ENCODE measurements at places on chromosomes 12 and 14.
A peak's percentile ranks its signal among the peaks of the same experiment; 100 is the strongest.

- no peak for DNase-seq
Observed at GRCh38 chr12:6067152-6067916, 57.1 kb downstream of the VWF start.

- no peak for DNase-seq
Observed at GRCh38 chr14:83455561-83455960, 1921.9 kb upstream of the SEL1L start.

- no peak for DNase-seq
Observed at GRCh38 chr12:86414201-86414600, 158.0 kb upstream of the MGAT4C start.

GRCh38 chr12:13093848-13094220, 9.6 kb downstream of the GSG1 start:
- no peak for DNase-seq

DNA sequence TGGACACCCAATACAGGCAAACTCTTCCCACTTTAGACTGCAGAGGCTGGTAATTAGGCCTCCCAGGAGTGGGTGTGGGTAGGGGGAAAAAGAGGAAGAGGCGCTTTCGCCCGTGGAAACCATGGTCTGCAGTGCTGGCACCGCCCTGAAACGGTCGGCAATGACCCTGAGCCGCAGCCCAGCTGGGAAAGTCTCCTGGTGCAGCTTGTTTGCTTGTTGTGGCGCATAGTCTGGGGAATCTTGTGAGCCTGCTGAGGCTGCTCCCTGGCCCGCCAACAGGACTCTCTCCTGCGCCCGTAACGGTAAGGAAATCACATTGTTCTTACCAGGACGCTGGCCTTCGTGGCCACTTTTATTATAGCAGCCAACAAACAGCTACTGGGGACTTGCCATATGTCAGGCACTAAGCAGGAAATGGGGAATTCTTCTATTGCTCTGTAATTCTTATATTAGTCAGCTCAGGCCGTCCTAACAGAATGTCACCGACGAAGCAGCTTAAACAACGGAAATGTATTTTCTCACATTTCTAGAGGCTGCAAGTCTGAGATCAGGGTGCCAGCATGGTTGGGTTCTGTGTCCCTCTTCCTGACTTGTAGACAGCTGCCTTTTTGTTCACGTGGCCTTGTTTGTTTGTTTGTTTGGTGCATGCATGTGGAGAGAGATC, 52.5 kb upstream of the RIN3 start:
- DNase-seq, result peak; percentile 80

- DNase-seq, result peak; percentile 43
Observed at GRCh38 chr14:21098076-21098891, at the start of gene ZNF219. Gene ZNF219, minus strand, starts transcription at chr14:21098655. Its CDS starts 5,064 bp downstream, at chr14:21093591.

DNA sequence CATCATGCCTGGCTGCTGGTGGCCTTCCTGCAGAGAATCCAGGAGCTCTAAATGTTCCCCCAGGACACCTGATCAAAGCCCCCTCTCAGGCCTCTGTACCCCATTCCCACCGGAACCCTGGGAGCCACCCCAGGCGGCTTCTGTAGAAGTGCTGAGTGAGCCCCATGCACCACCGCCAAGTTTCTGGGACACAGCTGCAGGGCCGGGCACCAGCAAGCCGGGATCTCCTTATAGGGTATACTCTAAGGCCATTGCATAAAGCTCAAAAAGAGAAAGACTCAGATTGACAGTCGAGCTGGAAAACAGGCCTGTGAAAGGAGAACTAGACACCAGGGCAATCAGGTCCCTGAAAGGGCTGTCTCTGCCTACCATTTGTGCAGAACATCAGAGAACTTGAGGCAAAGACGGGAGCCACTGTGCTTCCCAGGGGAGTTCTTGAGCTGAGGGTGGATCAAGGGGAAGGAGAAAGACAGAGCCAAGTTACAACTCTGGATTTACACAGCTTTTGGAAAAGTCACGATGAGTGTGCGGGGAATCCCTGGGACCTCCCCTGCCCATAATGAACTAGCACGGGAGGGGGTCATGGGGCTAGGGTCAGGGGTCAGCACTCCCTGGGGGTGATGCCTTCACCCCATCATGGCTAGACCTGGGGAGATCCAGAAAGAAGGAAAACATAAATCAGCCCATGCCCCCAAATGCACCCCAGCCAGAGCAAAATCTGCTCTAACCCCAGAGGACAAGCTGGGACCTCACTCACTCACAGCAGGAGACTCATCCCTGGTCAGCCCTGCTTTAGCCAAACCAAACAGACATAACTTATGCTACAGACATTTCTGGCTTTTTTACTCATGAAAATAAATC, 51.1 kb downstream of the ITPK1 start:
- DNase-seq, result no peak

DNA sequence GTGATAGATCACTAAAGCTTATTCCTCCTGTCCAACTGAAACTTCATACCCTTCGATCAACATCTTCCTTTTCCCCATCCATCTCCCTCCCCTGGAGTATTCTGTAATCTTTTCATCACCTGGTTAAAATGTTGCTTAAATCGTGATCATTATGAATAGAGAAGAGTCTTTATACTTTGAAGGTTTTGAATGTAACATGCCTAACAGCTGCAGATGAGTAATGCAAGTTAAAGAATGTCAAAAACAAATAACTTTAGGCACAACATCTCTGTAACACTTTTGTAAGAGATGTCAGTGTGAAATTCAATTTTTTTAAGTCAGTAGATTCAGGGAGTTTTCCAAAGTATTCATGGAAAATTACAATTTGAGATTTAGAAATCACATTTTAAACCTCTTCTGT, 25.0 kb downstream of the RXYLT1 start:
- peak; percentile 31 for DNase-seq

DNA sequence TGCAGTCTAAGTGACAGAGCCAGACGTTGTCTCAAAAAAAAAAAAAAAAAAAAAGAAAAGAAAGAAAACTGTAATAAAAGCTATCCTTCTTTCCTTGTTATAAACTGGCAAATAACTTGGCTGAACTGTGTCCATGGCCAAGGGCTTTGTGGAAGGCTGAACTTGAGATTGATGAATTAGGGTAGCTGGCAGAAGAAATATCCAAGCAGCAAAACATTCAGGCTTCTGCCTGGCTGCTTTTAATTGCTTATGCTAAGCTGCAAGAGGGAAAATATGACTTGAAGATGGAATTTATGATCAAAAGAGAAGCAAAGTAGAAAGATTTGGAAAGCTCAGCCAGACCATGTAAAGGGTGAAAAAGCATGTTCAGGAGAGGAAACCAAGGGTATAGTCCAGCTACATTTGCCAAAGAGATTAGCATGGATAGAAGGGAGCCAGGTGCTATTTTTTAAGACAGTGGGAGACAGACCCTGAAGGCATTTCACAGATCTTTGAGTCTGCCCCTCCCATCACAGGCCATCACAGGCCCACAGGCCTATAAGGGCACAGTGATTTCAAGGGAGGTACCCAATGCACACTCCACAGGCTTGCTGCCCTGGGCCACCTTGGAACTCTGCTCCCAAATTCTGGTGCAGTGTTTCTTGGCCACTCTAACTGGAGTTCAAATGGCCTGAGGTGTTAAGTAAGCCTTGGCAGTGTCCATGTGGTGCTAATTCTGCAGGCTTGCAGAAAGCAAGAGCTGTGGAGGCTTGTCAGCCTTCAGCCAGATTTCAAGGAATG, 226.0 kb downstream of the AEBP2 start:
- no peak for DNase-seq

- DNase-seq, result peak; percentile 28
Observed at GRCh38 chr12:127241072-127241817, 1025.7 kb upstream of the TMEM132C start.

DNA sequence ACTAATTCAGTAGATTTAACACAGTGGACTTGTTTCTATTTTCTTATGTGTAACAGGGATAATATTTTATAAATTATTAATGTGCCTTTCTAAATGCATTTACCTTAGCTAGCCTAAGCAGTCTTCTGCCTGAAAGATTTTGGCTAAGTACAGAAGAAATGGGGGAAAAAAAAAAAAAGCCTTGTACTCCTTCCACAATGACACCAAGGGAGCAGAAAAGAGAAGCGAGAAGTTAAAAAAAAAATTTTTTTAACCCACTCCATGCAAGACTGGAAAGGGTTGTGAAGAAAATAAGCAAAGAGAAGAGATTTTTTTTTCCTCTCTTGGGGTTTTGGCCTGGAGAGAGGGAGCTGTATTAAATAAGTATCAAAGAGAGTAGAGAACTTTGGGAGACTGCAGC, 28.7 kb downstream of the NELL2 start:
- no peak for DNase-seq

- DNase-seq, result no peak
Observed at GRCh38 chr12:91773749-91774429, 371.8 kb downstream of the BTG1 start.

- DNase-seq, result no peak
Observed at GRCh38 chr14:21652209-21652808, 1.3 kb upstream of the OR4E2 start.
